Non-pigmented ciliary epithelial cell (primary cell): ENCODE measurements at places on chromosomes 1 and 21.

GRCh38 chr1:8739377-8739776 lies 78.1 kb downstream of the RERE start:
- no peak for DNase-seq

- DNase-seq, result no peak
Measured at GRCh38 chr21:36657999-36658398, 40.9 kb upstream of the SIM2 start.

DNA sequence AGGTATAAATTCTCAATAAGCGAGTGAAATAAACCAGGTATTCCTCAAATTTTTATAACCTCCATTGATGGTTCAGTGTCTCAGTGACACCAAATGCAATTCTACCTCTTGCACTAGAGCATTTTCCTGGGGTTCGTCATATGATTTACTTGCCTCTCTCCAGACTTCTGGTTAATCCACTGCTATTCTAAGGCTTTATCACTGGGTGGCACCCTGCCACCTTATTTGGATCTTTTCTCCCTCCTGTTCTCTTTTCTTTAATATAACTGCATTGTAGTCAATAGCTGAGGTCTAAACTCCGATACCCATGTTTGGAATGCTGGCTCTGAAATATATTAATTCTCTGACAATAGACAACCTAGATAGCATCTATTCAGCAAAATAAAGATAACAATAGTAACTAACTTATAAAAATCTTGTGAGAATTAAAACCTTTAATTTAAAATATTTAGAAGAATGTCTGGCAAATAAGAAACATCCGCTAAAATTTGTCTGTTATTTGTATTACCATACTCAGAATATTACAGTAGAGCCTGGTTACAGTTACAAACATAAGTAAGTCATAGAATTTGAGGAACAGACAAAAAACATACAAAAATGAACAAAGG lies 436.4 kb downstream of the PLA2G4A start:
- peak; percentile 45 for DNase-seq

DNA sequence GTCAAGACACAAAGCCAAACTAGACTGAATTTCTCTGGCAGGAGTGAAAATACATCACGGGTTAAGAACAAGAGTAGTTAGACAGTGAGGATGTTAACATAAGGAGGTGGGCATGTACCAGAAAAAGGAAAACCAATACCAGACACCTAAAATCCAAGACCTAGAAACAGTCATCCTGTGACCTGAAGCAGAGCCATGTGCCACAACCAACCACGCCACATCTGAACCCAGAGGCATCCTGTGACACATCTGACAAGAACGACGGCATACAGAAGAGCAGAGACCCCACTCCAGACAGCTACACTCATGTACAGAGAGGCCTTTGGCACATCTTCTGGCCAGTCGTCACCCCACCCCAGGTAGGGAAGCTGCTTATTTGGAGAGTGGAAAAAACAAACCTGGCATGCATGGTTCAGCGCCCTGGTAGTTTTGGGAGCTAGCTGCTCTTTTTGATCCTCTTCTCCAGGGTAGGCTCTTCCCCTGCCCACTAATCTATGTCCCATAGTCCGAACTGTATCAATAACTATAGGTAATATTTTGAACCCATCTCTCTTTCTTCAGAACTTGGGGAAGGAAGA lies 72.1 kb downstream of the SLC45A1 start:
- no peak for DNase-seq

- DNase-seq, result no peak
Measured at GRCh38 chr1:241666419-241666818, 14.3 kb downstream of the WDR64 start.

- DNase-seq, result no peak
Measured at GRCh38 chr1:84892705-84893618, at the start of gene LPAR3. Gene LPAR3, minus strand, starts transcription at chr1:84893206. Its CDS starts 27,086 bp downstream, at chr1:84866120.

DNA sequence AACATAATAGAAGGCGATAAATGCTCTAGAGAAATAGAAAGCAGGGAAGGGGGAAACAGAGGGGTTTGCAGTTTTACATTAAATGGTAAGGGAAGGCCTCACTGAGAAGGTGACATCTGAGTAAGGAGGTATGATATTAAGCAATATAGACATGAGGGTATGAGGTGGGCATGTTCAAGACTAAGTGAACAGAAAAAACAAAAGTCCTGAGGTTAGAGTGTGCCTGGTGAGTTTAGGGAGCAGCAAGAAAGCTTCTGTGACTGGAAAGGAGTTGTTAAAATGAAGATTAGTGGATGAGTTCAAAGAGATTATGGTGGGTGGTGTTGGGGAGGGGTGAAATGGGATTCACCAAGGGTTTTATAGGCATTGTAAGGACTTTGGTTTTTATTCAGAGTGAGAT lies 8.6 kb downstream of the RPRD2 start:
- DNase-seq, result no peak
